ENCODE measurements at places on chromosomes 2 and 18.
A peak's percentile ranks its signal among the peaks of the same experiment; 100 is the strongest.

DNA sequence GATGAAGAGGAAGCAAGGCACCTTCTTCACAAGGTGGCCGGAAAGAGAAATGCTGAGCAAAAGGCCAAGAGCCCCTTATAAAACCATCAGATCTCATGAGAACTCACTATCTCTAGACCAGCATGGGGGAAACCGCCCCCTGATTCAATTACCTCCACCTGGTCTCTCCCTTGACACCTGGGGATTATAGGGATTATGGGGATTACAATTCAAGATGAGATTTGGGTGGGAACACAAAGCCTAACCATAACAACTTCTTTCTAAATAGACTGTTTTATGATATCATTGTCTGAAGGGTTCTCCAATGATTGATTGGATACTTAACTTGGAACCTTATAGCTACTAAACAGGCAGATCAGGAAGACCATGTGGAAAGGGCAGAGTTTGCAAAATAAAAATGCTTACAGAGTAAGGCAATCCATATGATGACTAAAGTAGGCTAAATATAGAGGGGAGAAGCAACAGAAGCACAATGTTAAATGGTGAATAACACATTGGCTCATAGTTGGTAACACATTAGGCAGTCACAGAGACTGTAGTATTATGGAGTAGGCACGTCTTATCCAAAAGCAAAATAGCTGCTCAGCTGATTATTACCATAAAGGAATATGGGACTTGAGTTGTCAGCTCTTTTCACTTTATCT lies 179.0 kb downstream of the BARD1 start:
- DNase-seq, result no peak

GRCh38 chr2:140108706-140109475 lies 1328.7 kb upstream of the NXPH2 start:
- no peak for DNase-seq

DNA sequence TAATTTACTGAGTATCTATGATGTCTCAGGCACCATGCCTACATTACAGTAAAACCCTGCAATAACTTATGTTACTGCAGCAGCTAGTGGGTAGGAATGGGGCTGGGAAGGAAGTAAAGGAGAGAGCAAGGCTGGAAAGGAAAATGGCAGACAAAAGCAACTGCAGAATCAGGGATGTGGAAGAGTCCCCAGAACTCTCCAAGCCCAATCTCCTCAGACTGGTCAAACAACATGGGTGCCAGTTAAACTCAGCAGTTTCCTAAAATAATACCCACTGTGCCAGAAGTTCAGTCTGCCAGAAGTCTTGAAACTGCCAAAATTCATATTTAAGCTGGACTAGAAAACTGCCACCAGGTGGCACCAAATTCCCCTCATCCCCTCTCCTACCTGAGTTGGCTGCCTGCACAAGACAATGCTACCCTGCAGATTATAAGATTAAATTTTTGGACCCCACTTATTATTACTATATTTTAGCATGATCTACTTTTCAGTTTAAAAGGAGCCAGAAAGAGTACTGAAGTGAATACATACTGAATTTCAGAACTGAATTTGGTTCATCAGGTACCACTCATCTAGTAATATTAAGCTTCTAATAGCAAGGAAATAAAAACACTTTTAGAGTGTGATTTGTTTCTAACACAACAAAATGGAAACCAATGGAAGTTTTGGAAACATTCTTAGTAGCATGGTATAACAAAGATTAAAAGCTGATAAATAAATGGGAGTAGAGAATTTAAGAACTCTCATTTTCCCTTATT lies 86.8 kb upstream of the DNER start:
- peak; percentile 57 for DNase-seq

GRCh38 chr2:233689501-233689900 lies 3.2 kb upstream of the UGT1A6 start:
- no peak for DNase-seq

DNA sequence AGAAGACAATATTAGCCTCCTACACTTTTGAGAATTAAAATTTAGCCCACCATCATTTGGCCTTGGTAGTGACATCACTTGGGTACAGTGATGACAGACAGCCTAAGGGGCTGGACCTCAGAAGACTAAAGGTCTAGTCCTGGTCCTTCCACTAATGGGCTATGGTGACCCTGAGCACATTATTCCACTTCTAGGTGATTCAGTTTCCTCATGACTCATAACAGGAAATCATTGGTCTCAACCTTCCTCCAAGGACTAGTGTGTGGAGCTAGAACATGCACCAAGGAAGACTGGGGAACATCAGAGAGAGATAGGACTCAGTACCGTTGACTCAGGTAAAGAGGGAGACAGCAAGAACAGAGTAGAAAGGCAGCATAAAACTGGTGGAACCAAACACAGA lies 64.0 kb downstream of the TFCP2L1 start:
- no peak for DNase-seq

GRCh38 chr2:100730290-100730868 lies 89.6 kb upstream of the NPAS2 start:
- peak; percentile 4 for DNase-seq

DNA sequence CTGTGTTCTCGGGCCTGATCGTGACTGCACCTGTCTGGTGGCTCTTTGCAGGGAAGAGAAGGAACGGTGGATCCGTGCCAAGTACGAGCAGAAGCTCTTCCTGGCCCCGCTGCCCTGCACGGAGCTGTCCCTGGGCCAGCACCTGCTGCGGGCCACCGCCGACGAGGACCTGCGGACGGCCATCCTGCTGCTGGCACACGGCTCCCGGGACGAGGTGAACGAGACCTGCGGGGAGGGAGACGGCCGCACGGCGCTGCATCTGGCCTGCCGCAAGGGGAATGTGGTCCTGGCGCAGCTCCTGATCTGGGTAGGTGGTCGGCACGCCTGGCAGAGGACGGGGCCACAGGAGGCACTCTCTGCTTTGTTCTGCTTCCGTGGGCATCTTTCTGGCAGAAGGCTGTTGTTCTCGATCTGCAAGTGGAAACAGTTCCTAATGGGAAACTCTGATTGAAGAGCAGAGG lies 48.0 kb downstream of the GBX2 start:
- DNase-seq, result no peak

- no peak for DNase-seq
Observed at GRCh38 chr18:43389163-43389562, 111.9 kb upstream of the SYT4 start.

- DNase-seq, result no peak
Observed at GRCh38 chr2:98473995-98474780, 29.5 kb downstream of the INPP4A start.

Data from GM12864 (cell line).